NCI-H1694 treated with DMSO at 0.1 percent for 48 hours (cell line): ENCODE measurements at places on chromosomes 2 and 18.

GRCh38 chr2:196131949-196132925, 39.1 kb downstream of the STK17B start:
- DNase-seq, result no peak

DNA sequence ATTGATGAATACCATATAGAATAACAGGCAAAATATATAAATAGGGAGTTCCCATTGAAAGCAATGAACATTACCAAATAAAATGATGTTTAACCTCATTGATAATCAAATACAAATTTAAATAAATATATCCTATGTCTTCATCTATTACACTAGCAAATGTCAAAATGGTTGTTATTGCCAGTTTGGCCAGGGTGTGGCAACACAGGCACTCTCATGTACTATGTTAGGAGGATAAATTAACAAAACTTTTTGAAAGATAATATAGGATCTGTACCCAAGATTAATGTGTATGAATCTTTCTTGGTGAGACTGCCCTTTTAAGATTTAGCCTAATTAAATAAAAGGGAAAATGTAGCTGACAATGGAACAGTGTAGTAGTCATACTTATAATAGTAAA, 659.3 kb downstream of the ERBB4 start:
- no peak for DNase-seq

GRCh38 chr2:239169311-239170048, 231.3 kb downstream of the HDAC4 start:
- no peak for DNase-seq

GRCh38 chr2:95551055-95551568, 40.7 kb upstream of the TRIM43 start:
- DNase-seq, result no peak

GRCh38 chr2:25430556-25430955, 88.8 kb upstream of the DNMT3A start:
- no peak for DNase-seq

DNA sequence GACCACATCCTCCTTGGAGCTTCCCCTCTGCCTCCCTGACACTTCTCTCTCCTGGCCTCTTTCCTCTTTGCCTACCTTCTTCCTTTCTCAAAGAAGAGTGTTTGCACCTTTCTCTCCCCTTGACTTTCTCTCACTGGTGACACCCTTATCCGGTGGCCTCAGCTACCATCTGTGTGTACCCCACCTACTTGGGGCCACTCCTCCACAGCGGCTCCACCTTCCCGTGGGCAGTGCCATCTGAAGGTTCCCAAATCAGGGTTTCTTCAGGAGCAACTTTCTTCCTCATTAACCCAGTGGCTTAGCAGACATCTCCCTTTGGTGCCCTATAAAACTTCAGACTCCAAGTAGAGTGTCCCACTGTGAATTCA, 5.3 kb upstream of the NCL start:
- no peak for DNase-seq

DNA sequence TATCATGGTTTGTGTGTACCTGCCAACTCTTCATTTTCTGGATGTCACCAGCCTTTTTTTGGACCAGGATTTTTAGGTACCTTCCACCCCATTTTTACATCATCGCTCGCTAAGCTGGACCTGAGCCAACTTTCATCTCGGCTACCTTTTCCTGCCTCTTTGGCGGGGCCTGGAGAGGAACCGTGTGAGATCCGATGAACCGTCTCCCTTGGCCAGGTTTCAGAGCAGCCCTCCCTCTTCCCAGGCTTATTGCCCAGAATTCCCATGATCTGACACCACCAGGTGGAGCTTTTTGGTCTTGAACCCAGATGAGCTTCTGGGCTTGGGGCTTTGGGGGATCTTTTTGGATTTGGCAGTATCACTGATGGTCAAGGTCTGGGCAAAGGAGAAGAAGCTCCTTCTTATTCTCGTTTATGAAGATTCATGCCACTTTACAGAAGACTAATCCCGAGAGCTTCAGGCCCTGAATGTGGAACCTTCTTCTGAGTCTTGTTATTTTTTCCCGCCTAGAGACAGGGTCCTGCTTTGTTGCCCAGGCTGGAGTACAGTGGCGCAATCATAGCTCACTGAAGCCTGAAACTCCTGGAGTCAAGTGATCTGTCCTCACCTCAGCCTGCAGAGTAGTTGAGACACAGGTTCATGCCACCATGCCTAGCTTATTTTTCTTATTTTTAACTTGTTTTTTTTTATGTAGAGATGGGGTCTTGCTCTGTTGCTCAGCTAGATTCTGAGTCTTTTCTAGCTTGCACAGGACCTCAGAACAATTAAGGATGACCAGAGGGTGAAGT, 50.4 kb downstream of the GATA6 start:
- DNase-seq, result no peak

DNA sequence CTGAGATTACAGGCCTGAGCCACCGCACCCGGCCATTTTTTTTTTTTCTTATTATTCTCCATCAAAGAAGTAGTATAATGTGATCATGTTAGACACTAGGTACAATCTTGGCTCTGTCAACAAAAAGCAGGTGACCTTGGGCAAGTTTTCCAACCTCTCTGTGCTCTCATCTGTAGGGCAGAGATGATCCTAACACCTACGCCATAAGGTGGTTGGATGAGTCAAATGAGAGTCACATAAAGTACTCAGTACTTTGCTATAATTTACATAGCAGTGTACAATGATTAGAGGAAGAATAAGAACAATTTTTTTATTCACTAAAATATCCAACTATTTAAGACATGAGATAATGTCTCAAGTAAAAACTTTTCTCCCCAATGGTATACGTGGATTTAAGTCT, 128.6 kb downstream of the TGIF1 start:
- no peak for DNase-seq

- DNase-seq, result no peak
Measured at GRCh38 chr2:85266146-85267041, 61.4 kb downstream of the TGOLN2 start.

- no peak for DNase-seq
Measured at GRCh38 chr2:113351375-113352355, 72.9 kb upstream of the PAX8 start.

DNA sequence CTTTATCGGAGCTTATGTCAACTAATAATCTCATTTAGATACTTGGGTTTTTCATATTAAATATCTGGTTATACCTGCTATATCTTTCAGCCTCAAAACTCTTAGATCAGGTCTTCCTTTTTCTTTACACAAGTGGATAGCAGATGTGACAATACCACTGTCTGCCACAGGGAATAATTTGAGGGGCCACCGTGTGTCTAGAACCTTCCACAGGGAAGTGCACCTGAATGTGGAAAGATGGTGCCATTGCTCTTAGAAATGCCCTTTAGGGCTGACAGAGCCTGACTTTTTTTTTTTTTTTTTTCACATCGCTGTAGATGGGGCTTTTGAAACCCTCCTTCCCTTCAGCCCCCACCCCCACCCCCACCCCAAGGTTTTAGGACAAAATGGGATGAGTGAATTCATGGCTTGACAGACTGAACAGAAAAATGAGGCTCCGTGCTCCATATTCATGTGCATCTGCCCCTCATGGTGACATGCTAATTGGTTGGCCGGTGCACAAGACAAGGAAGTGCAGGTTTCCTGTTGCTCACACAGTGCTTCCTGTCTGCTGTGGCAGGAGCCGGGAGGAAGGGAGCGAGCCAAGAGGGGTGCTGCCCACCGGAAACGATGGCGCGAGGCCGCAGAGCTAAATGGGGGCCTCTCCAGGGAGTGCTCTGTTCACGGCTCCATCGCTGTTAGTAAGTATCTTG, 246.0 kb downstream of the LDLRAD4 start:
- no peak for DNase-seq

- DNase-seq, result no peak
Measured at GRCh38 chr2:213090772-213091171, 60.6 kb downstream of the IKZF2 start.

DNA sequence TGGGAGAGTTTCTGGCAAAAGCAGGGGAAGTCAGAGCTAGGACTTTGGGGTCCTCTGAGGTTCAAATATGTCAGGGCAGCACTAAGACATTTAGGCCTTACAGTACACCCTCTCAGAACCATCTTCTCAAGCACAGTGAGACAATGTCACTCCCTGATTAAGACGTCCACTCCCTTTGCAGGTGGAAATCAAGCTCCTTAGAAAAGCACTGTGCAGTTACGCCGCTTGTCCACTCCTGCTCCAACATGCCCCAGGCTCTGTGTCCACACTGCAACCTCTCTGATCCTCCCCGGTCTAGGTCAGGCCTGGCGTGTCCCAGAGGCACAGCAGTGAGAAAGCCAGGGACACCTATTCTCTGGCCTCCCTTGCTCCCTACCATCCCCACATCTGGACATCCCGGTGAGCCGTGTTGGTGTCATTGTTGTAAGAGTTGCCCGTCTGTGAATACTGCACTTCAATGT, 528.6 kb upstream of the ID2 start:
- DNase-seq, result no peak

DNA sequence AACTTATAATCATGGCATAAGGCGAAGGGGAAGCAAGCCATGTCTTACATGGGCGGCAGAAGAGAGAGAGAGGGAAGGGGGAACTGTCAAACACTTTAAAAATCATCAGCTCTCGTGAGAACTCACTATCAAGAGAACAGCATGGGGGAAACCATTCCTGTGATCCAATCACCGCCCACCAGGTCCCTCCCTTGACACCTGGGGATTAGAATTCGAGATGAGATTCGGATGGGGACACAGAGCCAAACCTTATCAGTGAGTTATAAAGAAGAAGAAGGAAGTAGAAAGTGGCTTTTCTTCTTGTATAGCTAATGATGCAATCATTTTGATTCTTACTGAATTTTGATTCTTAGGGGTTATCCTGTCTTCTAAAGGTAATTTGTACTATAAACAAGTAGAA, 51.4 kb downstream of the SMCHD1 start:
- DNase-seq, result no peak

DNA sequence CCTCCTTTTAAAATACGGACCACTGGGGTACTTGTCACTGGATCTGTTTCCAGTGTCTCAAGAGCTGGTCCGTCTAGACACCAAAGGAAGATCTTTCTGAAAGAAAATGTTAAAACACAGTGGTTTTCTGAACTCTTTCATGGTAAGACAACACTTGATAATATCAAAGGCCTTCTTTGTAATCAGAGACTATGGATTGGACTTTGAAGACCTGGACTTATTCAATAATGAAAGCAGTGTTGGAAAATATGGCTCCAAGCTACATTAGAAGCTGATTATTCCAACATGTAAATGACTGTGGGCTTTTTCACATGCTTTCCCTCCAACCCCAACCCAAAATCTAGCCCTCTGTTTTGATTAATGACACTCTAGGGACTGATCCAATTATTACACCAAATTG, 329.4 kb upstream of the LYPD1 start:
- no peak for DNase-seq

- DNase-seq, result no peak
Measured at GRCh38 chr2:57111531-57111930, 927.7 kb downstream of the CCDC85A start.

DNA sequence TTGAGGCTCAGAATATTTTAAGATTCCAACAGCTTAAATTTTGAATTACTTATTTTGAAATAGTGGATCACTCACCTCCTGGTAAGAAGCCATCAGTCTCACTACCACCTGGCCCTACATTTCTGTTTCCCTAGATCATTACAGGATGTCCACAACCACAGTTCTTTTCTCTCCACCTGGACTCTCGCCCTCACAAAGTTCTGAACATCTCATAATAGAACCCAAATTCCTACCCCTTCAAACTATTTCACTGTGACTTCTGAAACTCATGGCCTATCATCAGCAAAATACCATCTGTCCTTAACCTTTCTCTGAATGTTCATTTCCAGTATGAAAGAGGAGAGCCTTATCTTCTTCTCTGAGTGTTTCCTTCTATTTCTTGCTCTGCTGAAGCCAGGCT, 299.2 kb upstream of the MGAT5 start:
- no peak for DNase-seq
